ENCODE measurements at places on chromosomes 11 and 22. TPM values are rescaled to one million over a fixed set of nuclear protein-coding genes. Genes with fewer than 3 reads are reported as not detected.

DNA sequence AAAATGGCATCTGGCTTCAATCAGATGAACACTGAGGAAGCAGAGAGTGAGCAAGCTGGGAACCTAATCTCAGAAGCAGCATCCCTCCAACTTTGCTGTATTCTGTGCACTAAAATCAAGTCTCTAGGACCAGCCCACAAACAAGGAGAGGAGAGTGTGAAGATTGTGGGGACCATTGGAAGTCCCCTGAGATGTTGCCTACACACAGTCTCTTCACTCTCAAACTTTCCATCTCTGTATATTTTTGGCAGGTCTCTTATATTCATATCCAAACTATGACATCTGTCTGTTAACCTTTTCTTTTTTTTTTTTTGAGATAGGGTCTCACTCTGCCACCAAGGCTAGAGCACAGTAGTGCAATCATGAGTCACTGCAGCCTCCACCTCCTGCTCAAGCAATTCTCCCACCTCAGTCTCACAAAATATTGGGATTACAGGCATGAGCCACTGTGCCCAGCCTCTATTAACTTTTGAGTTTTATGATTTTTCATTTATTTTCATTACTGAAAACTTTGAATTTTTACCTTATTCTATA, 1096.4 kb downstream of the TBC1D22A start:
- DNase-seq: no peak

The SLC22A12 gene
- not detected for total RNA-seq

DNA sequence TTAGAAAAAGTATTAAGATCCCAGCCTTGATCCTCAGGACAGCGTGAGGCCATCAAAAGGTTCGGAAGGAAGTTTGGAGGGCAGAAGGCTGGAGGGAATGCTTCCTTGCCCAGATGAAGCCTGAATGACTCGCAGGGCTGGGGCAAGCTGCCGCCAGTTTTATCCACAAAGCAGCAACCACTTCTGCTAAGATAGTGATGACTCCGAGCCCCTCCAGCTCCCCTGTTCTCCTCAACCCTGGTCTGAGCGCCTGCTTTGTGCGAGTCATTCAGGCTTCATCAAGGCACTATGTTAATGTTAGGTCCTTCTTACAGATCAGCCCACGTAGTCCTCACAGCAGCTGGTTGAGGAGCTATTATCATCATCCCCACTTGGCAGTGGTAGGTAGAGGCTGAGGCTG, 158.8 kb downstream of the COMMD9 start:
- DNase-seq: no peak

DNA sequence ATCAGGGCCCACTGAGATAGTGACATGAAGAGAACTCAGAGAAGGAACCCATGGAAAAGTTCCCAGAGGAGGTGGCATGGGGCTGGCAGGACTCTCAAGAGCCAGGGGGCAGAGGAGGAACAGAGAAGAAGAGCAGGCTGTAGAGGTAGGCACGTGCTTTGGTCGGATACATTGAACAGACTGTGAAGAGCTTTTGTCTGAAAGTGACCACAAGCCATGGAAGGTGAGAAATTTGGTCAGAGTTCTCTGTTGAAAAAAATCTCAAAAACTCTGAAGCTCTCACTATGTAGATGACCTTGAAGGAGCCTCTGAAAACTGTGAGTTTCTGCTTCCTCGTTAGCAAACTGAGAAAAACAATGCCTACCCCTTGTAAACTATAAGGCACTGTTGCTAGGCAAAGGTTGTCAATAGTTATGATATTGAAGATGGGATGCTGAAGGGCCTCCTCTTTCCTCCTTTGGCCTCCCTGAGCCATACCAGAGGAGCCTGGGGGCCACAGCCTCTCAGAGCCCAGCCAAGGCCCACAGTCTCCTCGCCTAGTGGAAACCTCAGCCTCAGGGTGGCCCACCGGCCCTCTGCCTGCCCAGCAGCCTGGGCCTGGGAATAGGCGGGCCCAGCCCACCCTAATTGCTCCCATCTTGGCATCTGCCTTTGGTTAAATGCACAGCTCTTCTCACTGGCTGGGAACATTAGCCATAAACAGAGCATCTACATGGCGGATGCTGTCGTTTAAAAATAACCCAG, 415.7 kb downstream of the SOX6 start:
- no peak for DNase-seq

The OR2D2 gene
- not detected for total RNA-seq

DNA sequence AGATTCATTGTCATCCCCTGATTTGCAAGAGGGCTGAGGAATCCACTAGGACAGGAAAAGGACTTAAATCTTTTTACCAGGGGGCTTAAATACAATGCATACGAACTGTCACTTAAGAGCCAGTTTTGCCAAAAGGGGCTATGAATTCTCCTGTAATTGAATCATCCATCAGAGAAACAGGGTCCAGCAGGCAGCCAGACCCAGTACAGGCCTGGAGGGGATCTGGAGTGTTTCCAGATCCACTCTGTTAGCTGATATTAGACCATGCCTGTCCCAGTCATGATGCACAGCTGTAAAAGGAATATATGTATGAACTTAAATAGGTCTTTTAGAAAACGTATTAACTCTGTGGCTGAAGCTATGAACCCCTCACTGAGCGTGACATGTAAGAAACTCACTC, 53.8 kb upstream of the PRSS23 start:
- DNase-seq: no peak

DNA sequence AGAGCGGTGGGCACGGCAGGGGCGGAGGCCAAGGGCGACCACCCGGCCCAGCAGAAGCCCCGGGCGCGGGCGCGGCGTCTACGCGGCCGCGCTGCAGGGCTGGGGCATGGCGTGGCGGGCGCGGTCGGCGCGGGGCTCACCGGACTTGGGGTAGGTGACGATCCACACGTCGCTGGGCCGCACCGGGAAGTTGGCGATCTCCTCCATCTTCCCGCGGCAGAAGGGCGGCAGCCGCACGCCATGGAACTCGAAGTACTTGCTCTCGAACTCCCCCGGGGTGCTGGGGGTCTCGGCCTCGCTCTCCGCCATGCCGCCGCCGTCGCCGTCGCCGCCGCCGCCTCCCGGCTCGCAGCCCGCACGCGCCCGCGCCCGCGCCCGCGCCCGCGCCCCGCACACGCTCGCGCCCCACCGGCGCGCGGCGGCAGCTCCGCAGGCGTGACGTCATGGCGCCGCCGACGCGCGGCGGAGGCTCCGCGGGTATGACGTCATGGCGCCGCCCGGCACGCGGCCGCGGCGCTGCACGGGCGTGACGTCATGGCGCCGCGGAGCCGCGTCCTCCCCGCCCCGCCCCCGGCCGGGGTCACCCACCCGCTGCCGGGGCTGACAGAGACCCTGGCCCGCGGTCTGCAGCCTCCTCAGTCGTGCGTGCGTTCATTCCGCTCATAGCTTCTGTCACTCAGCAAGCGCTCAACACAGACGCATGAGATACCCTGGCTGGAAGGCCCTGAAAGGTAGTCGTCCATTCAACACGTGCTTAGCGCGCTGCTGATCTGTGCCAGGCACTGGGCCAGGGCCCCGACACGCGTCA, at the start of gene SULT4A1:
Gene SULT4A1, minus strand, starts transcription at position 440 of the 808 bp plus-strand sequence. Its CDS starts 131 bp downstream, at position 309.
- no peak for DNase-seq

GRCh38 chr11:126545057-126545555, 189.6 kb downstream of the ST3GAL4 start:
- no peak for DNase-seq

GRCh38 chr22:48708558-48709245, 1119.0 kb downstream of the BRD1 start:
- no peak for DNase-seq

- DNase-seq: no peak
Observed at GRCh38 chr22:22032099-22032905, 49.7 kb upstream of the TOP3B start.

The OR52E4 gene
- not detected for total RNA-seq

The ARHGAP8 gene
- total RNA-seq: not detected

The OR4D5 gene
- total RNA-seq: not detected
